Right forelimb (tissue), 1 donor: ENCODE measurements at places on chromosomes 2 and 18.

DNA sequence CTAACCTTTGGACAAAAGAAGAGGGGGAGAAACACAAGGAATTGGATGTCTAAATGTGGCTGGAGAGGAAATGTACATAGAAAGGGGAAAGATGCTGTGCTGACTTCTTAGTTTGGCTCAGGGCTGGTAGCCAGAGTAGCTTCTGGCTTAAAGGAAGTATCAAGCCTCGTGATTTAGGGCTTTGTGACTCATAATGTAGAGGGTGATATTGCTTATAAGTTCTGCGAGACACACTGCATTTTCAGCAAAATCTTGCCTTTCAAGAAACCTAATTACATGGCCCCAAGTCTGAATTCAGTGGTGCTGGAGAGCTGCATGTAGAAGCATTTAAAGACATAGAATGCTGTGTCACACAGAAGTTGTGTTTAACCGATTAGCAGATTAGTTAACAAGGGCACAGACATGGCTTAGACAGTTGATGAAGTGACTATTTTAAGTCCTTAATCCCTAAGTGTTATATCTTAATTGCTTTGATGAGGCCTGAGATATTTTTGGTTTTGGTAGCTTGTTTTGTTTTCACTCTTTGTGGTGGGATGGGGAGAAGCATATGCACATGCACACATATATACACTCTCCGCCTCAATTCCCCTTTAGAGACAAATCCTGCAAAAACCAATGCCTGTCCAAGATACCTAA lies 66.4 kb downstream of the EPAS1 start:
- no peak for DNase-seq

GRCh38 chr18:55607773-55608172 lies 19.8 kb upstream of the TCF4 start:
- no peak for DNase-seq

DNA sequence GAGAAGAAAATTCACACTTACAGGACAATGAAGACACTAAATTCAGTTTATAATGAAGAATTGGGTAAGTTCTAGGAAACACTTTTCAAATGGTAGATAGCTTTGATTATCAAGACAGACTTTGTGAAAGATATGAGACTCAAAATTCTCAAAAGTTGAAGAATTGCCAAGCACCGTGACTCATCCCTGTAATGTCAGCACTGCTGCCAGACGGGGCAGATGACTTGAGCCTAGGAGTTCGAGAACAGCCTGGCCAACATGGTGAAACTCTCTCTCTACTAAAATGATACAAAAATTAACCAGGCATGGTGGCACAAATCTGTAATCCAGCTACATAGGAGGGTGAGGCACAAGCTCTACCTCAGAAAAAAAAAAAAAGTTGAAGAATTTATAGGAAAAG lies 1820.1 kb upstream of the LRRTM1 start:
- DNase-seq, result no peak

DNA sequence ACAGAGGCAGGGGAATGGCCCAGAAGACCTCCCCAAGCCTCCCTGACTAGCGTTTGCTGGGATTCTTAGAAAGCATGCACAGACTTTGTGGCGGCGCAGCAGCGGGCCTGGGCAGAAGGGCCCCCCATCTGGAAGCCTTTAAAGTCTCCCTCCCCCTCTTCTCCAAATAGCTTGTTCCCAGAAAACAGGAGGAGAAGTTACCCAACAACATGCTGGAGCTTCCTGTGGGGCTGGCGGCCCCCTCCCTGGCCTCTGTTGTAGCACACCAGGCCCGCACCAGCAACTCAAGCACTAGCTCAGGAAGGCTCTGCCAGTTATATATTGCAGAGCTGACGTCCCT lies 334.8 kb downstream of the DYSF start:
- DNase-seq, result peak; percentile 49

DNA sequence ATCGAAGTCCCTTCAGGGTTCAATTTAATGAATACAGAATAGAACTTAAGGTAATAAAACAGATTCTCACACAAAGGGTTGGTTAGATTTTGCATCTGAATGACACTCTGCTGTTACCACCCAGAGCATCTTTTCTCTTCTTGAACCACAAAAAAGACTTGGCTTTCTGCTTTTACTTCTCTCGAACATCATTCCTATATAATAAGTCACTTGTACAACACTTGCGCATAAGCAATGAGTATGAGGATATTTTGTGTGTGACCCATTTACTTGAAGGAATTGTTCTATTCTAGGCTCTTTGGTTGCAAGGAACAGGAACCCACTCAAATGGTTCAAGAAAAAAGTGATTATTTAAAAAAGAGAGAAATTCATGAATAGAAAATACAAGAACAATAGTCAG lies 126.2 kb downstream of the NUP35 start:
- DNase-seq, result no peak

- no peak for DNase-seq
Measured at GRCh38 chr2:231185886-231186285, 12.5 kb upstream of the ARMC9 start.

GRCh38 chr2:125707611-125708010 lies 948.3 kb upstream of the GYPC start:
- DNase-seq, result no peak

- DNase-seq, result no peak
Measured at GRCh38 chr2:111113838-111114237, 6.9 kb upstream of the BCL2L11 start.

DNA sequence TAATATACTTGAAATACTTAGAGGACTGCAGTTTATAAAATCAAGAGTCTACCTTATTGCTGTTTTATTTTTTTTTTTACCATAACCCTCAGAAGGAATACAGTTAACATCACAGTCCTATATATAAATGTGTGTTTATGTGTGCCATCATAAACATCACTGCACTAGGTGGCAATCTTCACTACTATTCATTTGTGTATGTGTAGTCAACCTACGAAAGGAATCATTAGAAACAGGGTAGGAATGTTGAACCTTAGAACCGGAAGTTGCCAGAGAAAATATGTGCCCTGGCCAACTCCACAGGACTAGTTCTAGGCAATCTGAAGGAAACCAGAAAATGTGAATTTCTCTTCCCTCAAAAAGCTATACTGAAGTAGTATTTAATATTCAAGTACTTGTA lies 3.4 kb downstream of the GEN1 start:
- no peak for DNase-seq

DNA sequence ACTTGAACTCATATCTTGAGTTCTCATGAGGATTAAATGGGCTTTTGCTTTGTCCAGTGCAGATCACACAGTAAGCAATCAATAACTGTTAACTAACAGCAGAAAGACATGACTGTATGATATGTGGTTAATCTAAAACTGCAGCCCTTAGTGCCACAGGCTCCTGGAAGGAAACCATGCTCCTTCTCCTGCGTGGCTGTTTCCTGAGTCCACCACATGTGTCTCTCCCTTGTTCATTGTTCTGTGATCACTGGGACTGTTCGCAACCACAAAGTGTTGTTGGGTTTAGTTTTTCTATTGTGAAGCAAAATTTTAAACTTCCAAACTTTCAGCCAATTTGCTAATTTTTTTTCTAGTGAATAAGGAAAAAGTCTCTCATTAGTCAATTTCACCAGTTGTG lies 130.9 kb upstream of the PTPRM start:
- no peak for DNase-seq

GRCh38 chr2:239274391-239275043 lies 126.3 kb downstream of the HDAC4 start:
- peak; percentile 62 for DNase-seq

- DNase-seq, result no peak
Measured at GRCh38 chr2:40760071-40760666, 308.3 kb upstream of the SLC8A1 start.
